ENCODE measurements at places on chromosomes 12 and 14.

GRCh38 chr12:4643747-4644146 lies 5.1 kb downstream of the AKAP3 start:
- no peak for DNase-seq

DNA sequence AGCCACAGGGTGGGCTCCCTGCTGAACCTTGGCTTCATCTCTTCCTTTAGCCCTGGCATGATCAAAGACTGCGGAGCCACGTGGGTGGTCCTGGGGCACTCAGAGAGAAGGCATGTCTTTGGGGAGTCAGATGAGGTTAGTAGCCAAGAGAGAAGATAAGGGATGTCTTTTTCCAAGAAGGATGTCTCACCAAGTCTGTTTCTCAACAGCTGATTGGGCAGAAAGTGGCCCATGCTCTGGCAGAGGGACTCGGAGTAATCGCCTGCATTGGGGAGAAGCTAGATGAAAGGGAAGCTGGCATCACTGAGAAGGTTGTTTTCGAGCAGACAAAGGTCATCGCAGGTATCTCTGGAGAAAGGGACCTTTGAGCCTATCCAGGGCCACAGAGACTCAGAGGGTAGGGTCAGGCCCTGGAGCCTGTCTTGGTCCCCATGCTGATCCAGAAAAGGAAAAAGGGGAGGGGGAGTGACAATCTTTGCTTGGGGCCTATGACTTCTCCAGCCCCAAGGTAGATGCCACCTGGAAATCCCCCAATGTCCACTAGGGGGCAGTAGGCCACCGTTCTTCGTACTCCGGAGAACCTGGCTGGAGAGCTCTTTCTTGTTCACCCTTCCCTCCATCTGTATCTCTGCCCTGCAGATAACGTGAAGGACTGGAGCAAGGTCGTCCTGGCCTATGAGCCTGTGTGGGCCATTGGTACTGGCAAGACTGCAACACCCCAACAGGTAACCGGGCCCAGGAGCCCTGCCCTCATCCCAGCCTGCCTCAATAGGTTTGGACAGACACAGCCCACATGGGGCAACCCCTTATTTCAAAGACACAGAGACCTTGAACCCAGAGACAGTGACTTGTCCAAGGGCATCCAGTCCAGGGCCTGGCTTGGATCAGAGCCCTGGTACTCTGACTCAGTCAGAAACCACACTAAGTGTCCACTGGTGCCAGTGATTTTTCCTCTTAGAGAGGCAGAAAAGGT lies 2.0 kb downstream of the TPI1 start:
- peak; percentile 92 for DNase-seq

GRCh38 chr12:64621257-64621942 lies 11.1 kb downstream of the RASSF3 start:
- DNase-seq: no peak

DNA sequence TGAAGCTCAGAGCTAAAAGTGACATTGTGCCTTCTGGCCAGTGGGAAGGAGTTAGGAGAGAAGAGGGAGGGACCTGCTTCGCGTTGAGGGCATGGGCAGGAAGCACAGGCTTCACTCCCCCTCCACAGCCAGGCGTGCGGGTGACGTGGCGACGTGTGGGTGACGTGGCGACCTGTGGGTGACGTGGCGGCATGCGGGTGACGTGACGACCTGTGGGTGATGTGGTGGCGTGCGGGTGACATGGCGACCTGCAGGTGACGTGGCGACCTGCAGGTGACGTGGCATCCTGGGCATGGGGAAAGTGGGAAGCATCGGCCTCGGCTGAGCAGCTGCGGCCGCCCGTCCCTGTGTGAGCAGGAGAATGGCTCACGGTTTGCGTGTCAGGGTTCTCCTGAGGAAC lies 8.2 kb upstream of the GALNT9 start:
- no peak for DNase-seq

DNA sequence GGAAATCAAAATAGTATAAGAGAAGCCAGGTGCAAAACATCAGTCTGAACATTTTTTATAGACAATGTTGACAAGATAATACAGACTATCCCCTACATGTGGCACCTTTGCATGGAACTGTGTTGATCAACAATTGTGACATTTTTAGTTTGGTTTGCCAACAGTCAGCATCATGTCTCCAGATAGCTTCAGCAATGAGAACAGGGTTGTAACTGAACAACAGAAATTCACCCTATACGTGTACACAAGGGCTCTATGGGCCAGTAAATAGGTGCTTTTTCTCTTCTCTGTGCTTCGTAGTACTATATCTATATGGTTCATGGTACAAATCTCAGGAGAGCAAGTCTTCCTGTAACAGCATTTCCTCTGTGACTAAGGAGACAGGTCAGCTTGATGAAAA lies 310.4 kb downstream of the ATXN7L3B start:
- DNase-seq: no peak

DNA sequence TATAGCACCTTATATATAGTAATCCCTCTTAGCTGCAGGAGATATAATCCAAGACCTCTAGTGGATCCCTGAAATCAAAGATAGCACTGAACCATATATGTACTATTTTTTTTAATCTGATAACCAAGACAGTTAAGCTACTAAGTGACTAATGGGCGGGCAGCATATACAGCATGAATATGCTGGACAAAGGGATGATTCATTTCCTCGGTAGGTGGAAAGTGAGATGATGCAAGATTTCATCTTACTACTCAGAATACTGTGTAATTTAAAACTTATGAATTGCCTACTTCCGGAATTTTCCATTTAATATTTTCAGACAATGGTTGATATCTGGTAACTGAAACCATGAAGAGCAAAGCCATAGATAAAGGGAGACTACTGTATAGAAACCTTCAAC lies 36.2 kb downstream of the PRMT8 start:
- no peak for DNase-seq

GRCh38 chr14:90547250-90547649 lies 150.4 kb downstream of the CALM1 start:
- DNase-seq: peak; percentile 10

GRCh38 chr14:54026671-54027070 lies 70.0 kb upstream of the BMP4 start:
- no peak for DNase-seq

DNA sequence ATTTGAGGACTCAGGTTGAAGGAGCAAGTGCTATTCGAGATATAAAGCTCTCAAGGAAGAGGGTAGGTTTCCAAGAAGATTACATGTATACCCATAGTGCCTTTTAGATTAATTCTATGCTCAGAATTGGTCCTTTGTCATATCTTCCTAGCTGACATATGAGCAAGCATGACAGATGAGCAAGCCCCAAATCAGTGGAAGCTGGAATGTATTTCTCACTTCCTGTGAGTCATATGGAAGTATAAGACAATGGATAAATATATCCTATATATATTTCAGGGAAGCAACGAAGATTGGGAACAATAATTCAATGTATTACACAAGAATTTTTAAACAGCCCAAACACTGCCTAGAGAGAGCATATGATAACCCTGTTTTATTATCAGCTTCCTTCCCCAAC lies 674.1 kb upstream of the ATXN7L3B start:
- DNase-seq: no peak

- no peak for DNase-seq
Measured at GRCh38 chr12:107681836-107682820, 3.5 kb upstream of the PWP1 start.

- no peak for DNase-seq
Measured at GRCh38 chr12:119198440-119198839, 19.7 kb downstream of the HSPB8 start.

GRCh38 chr12:13100882-13101769 lies 2.3 kb downstream of the GSG1 start:
- peak; percentile 92 for DNase-seq

- DNase-seq: no peak
Measured at GRCh38 chr14:48563489-48563888, 888.1 kb upstream of the MDGA2 start.

DNA sequence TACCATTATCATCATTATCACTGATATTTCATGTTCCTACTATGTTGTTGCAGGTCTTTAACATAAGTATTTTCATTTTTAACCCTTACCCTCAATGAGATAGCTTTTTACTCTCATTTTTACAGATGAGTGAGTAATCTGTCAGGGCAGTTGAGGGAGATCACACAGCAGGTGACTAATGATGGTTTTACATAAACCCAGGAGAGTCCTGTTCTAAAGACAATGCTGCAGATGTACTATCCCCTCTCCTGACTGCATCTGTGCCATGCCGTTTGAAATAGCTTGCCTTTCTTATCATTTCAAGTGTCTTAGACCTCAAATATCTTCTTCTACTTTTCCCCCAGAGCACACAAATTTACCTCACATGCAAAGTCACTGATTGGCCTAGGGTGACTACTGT lies 1552.1 kb upstream of the SEL1L start:
- DNase-seq: no peak

DNA sequence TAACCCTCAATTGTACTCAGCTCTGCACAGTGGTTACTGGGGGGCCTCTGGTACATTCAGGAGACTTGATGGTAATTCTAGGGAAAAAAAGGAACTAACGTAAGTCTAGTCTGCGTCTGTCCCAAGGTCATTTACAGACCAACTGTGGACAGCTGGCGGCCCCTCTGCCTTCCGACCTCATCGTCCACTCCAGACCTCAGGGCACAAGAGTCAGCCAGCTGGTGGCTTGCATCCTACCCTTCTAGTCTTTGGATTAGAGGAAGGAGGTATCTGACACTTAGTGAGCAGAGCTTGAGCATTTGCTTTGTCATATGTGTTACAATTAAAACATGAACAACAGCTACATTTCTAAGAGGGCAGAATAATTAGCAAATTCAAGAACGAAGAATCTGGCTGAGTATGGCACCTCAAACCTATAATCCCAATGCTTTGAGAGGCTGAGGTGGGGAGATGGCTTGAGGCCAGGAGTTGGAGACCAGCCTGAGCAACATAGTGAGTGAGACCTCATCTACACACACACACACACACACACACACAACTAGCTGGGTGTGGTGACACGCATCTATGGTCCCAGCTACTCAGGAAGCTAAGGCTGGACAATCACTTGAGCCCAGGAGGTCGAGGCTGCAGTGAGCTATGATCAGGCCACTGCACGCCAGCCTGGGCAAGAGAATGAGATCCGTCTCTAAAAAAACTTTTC lies 36.5 kb downstream of the SSH1 start:
- no peak for DNase-seq

Measured in NCI-H82 (cell line).